Psoas muscle (tissue), 8 donors: ENCODE measurements at places on chromosomes 6 and 20.

GRCh38 chr20:44582311-44583025, at the start of gene PKIG:
Gene PKIG, plus strand, starts transcription at chr20:44582579. Its CDS starts 31,978 bp downstream, at chr20:44614557.
- DNase-seq, result peak; percentile 65

DNA sequence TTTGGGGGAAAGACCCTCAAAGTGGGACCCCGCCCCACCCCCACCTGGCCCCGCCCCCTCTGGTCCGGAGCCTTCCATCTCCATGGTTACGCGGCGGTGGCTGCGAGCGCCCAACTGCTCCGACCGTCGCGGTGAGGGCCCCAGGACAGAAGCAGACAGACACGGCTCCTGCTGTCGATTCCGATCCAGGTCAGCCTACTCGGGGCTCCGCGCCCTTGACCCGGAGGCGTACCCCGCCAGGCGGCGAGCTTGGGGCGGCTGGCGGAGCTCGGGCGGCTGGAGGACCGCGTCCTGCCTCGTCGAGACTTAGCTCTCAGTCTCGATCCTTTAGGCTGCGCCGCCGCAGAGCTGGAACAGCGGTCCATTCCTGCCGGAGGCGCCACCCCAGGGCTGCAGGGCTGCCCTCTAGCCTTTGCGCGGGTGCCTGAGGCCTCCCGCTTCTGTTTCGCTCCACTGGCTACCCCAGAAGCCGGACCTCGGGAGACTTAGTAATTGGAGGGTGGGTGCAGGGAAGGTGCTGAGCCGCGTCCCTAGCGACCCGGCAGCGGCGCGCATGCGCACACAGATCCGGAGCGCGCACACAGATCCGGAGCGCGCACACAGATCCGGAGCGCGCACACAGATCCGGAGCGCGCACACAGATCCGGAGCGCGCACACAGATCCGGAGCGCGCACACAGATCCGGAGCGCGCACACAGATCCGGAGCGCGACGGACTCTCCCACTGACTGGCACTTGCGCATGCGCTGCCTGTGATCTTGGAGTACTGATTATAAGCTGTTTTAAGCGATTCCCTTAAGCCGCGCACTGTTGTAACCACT, at the start of gene CFAP206:
TSS of gene CFAP206 (plus strand) at position 72 of the 820 bp plus-strand sequence. CDS start 1,868 bp downstream, outside the sequence.
- peak; percentile 91 for DNase-seq

- DNase-seq, result no peak
Measured at GRCh38 chr20:59042151-59042795, at the start of gene PRELID3B. Gene PRELID3B, minus strand, starts transcription at chr20:59042786. Its CDS starts 56 bp downstream, at chr20:59042730.

DNA sequence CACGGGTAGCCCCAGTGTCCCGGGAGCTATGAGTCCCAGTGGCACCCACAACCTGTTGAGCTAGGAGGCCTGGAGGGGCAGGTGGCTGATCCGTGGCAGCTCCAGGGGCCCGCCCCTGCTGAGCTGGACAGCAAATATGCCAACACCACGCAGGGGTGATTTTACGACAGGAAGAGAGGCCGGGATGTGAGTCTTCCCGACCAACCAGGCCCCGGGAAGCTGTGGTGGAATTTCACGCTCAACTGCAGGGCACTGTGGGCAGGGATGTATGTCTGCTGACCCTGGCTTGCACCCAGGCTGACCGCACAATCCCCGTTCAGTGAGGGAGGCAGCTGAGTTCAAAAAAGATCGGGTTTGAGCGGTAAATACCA, 183.9 kb downstream of the ERMARD start:
- no peak for DNase-seq

DNA sequence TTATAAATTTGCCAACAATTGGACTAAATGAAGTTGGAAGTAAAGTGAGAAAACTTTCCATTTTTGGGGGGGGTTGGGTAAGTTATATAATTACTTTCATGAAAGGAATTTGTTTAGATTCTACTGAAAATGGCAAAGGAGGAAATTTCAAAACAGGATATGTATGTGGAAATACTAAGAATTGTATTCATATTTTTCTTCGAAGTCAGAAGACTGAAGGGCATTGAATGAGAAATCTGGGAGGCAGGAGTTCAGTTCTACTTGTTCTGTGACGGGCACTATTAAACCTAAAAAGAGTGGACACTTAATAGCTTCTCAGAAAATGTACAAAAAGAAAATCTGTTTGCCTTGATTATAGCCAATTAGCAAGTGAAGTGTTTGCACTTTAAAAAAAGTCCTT, 114.7 kb downstream of the PRIM2 start:
- DNase-seq, result no peak

DNA sequence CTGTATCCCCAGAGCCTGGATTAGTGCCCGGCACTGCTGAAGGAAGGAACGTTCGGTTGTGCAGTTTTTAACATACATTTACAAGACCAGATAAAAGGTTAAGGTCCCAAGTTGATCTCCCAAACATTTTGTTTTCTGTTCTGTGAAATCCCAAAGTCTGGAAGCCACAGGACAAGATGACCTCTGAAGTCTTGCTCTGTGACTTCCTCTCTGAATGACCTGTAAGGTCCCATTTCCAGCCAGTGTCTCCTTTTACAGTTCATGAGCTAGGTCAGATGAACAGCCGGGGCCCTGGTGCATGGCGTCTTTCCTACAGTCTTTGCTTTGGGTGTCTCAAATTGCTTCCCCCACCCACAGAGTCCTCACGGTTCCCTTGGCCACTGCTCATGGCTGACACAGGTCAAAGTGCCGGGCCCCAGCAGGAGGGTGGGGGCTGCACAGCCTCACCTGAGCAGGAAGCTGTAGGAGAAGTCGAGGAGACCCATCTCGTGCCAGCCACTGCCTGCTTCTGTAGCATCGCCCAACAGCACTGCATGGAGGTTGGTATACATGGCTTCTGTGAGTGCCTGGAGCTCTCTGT, 24.0 kb downstream of the PTGIS start:
- no peak for DNase-seq

GRCh38 chr20:20213526-20214121, 154.3 kb upstream of the INSM1 start:
- DNase-seq, result no peak

DNA sequence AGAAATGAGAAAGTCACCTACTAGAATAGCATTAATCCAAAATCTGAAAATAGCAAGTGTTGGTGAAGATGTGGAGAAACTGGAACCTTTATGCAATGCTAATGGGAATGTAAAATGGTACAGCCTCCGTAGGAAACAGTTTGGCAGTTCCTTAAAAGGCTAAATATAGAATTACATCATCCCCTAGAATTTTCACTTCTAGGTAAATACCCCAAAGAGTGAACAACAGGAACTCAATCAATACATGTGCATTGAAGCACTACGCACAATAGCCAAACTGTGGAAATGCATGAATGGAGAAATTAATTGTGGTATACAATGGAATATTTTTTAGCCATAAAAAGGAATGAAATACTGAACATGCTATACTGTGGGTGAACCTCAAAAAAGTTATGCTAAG, 982.0 kb upstream of the FLRT3 start:
- no peak for DNase-seq

DNA sequence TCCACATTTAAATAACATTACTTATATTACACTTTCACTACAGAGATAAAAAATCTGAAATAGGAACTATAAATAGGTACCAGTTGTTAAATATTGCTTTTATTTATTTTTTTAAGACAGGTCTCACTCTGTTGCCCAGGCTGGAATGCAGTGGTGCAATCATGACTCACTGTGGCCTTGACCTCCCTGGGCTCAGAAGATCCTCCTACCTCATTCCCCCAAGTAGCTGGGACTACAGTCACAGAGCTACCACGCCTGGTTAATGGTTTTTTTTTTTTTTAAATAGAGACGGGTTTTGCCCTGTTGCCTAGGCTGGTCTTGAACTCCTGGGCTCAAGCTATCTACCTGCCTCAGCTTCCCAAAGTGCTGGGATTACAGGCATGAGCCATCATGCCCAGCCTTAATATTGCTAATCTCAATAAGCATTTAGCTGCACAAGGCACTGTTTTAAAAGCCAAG, 17.3 kb downstream of the EEF1E1 start:
- DNase-seq, result no peak

DNA sequence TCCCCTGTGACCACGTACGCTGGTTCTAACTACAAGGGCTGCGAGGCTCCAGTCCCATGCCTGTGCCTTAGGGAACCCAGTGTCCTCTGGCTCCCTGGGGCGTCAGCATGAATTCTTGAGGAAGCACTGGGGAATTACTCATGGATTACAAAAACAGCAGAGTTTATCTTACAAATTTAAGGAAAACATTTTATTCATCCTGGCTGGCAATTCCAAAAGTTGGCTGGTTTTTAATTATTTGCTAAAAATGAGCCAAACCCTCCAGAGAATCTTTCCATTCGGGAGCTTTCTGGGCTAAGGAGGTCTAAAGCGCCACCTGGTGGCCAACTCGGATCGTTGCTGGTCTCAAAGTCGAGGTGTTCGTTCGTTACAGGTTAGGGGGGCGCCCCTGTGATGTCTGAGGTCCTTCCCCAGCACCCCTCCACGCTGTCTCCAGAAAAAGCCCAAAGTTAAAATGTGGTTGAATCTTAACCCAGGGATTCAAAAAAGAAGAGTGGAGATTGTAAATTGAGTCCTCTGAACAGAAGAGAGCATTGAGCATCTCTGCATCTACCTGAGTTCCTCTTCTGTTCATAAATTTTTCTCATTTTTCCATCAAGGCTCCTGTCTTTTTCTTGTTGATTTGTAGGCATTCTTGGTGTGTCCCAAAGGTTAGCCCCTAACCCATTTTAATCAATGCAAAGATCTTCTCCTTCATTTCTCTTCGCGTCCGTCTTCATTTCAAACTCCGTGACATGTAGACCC, 99.4 kb downstream of the BFSP1 start:
- peak; percentile 69 for DNase-seq

DNA sequence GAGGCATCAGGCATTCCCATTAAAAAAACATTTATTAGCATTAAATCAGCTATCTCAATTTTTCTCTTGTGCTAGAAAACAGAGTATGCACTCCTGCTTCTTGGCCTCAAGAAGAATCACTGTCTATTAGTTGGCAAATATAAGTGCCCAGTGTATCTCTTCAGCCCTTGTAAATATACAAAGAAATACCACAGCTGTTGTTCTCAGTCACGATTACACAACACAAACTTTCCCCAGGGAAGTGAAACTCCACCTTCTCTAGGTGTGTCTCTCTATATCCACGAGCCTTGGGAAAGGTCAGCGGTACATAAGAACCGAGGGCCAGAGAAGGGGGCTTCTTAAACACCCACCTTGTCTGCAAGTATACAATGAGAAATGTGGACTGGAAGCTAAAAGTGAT, 194.7 kb downstream of the PKHD1 start:
- no peak for DNase-seq

DNA sequence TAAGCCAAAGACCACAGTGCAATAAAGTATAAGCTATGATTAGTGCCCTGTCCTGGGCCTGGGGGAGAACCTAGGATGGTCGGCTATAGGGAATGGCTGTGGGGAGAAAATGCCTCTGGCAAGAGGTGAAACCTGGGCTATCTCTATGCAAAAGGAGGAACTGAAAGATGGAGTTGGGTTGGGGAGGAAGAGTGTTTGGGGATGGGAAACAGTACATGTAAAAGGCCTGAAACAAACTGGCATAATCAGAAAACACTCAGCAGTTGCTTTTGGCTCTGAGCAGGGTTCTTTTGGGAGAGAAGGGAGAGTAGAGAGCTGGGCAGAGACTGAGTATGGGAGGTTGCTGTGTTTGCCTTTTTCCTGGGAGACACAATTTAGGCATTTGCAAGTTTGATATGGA, 31.9 kb upstream of the FUCA2 start:
- no peak for DNase-seq

- no peak for DNase-seq
Measured at GRCh38 chr6:115194981-115195638, 852.3 kb upstream of the HS3ST5 start.

DNA sequence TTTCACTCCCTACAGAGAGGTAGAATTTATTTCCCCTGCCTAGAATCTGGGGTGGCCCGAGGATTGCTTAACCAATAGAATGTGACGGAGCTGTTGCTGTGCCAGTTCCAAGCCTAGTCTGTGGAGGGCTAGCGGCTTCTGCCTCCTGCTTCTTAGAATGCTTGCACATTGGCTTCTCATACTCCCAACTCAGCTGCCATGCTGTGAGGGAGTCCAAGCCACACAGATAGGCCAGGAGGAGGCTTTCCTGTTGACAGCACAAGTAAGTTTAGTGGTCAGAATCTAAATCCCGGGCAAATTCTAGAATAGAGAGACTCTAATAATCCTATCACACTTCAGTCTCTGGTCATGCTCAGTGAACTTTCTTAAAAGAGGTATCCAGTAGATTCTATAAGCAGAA, 57.5 kb upstream of the SNRPB2 start:
- no peak for DNase-seq

- DNase-seq, result no peak
Measured at GRCh38 chr6:33933101-33933500, 129.3 kb upstream of the MLN start.

DNA sequence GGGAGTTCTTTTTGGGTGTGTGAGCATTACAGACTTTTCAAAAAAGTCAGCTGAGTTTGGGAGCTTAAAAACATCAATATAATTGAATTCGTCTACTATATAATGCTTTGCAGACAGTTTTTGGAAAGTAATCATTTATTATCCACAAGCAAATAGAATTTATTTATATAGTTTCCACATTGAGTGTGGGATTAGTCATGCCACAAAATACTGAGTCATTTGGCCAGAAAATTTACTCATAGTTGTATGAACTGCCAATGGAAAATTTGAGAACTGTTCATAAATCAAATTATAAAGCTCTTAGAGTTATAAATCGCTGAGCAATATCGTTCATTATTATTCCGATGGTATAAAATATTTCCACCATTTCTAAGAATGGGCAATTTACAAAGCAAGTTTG, 5.0 kb downstream of the BEND6 start:
- no peak for DNase-seq
